ENCODE measurements at places on chromosomes 12 and 14.

GRCh38 chr14:102316338-102316742, 3.2 kb upstream of the ZNF839 start:
- DNase-seq: no peak

DNA sequence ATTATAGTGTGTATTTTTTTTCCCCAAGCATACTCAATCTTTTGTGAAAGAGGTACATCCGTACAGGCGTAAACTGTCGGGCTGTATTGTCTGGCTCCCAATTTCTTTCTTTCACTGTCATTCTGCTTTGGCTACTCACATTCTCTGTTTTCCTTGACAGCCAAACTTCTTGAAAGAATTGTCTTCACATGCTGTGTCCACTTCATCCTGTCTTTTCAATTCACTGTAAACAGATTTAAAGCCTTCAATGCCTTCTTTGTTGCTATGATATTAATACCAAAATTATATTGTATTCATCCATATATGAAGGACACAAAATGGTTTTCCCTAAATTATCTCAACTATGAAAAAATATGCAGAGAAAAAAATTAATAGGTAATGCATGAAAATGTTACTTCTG, 6.0 kb upstream of the ATP23 start:
- no peak for DNase-seq

DNA sequence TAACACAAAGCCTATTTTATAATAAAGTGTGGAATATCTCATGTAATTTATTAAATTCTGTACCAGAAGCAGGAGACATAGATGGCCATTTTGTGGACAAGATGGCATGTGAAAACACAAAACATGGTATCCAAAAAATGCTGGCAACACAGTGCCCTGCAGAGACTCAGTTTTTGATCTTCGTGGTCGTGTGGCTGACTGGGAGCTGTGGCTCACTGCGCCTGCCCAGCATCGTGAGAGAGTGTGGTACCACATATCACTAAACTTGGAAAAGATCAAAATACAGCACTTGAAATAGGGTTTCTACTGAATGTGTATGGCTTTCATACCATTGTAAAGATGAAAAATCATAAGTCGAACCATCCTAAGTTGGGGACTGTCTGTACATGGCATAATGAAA, 43.0 kb upstream of the MANSC4 start:
- DNase-seq: no peak

GRCh38 chr14:68911594-68912227, 67.4 kb downstream of the ACTN1 start:
- peak; percentile 23 for DNase-seq

GRCh38 chr12:25377469-25378177, 126.9 kb upstream of the KRAS start:
- no peak for DNase-seq

DNA sequence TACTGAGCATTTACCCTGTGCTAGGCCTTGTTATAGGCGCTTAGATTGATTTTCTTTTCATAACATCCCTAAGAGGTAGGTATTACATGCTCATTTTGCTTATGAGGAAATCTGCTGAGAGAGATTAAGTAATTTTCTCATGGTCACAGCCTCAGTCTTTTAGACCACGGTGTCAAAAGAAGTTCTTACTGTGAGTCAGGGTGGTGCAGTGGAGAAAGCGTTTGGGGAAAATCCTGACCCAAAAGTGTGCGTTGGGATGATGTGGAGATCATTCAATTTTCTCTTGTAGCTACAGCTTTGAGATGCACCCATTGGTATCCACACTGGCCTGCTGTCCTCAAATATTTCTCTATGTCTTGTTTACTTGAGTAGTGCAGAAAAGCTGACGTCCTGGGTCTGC, 8.2 kb downstream of the ANG start:
- DNase-seq: no peak

DNA sequence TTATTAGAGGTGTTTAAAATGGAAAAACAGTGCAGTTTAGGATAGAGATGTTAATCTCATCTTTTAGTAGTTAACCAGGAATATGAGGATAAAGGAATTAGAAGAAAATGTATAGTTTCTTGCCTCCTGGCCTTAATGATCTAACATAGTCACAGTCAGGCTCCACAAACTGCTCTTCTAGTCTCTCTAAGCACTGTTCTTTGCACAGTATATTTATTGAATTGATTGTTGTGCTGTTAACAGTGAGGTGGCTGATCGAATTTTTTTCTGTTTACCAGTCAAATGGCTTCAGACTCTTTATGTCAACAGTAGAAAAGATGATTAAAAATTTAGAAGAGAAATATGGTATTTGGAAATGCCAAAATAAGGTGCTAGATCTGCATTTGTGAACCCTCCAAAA, 37.8 kb downstream of the ATF7IP start:
- DNase-seq: no peak

- DNase-seq: no peak
These were observed 22.3 kb downstream of the FAM234B start for GRCh38 chr12:13066459-13066858.

- DNase-seq: no peak
These were observed 5.6 kb upstream of the NPAS3 start for GRCh38 chr14:32932914-32933628.

Data from caudate nucleus (tissue), 63 donors.